ENCODE measurements at places on chromosomes 1 and 21.

GRCh38 chr1:10113501-10113900, 80.7 kb downstream of the UBE4B start:
- no peak overlapping the region for H3K27ac ChIP-seq
- H3K4me3 ChIP-seq: no peak overlapping the region
- DNase-seq: no peak
- peaks cover 22% of the 10 kb centered on the region for H3K36me3 ChIP-seq

GRCh38 chr1:170666541-170667254, 2.8 kb downstream of the PRRX1 start:
- peaks cover 12% of the 10 kb centered on the region for H3K4me1 ChIP-seq
- H3K36me3 ChIP-seq: no peaks in the 10 kb centered on the region
- H3K4me3 ChIP-seq: no peak overlapping the region
- DNase-seq: no peak
- H3K27ac ChIP-seq: no peak overlapping the region
- peaks cover 88% of the 10 kb centered on the region for H3K27me3 ChIP-seq

DNA sequence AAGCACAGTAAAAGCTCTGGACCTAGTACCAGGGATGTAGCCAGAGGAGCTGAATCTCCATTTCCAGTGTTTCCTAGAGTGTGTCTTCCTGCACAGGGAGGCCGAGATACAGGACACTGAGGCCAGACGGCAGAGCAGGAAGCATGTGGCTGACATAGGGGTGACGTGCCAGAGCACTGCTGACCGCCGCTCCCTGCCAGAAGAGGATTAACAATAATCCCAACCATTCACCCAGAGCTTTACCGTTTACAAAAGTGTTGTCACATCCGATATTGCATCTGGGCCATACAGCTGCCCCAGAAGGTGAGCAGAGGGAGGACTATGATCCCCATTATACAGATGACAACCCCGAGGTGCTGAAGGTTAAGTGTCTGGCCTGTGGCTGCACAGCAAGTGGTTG, 5.8 kb upstream of the CLDN19 start:
- H3K36me3 ChIP-seq: peaks cover 47% of the 10 kb centered on the region
- no peak overlapping the region for H3K4me3 ChIP-seq
- H3K27ac ChIP-seq: no peak overlapping the region
- peaks cover 5% of the 10 kb centered on the region for H3K4me1 ChIP-seq

DNA sequence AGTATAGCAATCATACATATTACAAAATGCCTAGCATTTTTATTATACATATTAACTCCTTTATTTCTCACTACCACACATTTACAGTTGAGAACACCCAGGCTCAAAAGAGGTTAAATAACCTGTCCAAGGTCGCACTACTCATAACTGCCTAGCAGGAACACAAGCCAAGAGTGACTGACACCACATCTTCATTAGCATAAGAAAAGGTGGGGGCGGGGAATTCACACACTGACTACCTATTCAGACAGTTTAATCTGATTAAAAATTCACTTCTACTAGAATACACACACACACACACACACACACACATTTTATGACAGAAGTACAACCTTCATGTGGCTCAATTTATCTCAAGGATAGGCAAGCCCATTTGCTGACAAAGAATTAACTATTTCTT, 77.8 kb upstream of the CACHD1 start:
- no peak overlapping the region for H3K27ac ChIP-seq
- no peak overlapping the region for H3K4me3 ChIP-seq
- no peaks in the 10 kb centered on the region for H3K4me1 ChIP-seq
- no peak for DNase-seq
- H3K27me3 ChIP-seq: no peaks in the 10 kb centered on the region

DNA sequence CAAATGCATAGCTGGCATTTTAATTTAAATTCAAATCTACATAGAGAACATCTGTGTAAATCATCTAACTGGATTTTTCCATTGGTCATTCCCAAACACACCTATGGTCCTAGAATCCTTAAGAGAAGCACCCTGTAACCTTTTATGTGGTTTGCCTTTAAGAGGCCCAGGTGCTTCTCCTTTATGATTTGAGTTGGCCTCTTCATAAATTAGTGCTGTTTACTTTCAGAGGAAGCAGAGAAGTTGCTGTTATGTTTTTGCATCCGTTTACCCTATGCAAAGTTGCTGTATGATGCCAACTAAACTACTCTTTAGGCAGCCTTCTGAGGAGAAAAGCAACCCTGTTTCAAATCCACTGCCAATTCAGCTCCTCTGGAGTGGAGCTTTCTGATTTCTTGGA, 193.8 kb downstream of the HS2ST1 start:
- no peak overlapping the region for H3K27ac ChIP-seq
- H3K4me1 ChIP-seq: no peaks in the 10 kb centered on the region
- no peak overlapping the region for H3K4me3 ChIP-seq
- no peaks in the 10 kb centered on the region for H3K27me3 ChIP-seq
- DNase-seq: no peak
- no peaks in the 10 kb centered on the region for H3K36me3 ChIP-seq

DNA sequence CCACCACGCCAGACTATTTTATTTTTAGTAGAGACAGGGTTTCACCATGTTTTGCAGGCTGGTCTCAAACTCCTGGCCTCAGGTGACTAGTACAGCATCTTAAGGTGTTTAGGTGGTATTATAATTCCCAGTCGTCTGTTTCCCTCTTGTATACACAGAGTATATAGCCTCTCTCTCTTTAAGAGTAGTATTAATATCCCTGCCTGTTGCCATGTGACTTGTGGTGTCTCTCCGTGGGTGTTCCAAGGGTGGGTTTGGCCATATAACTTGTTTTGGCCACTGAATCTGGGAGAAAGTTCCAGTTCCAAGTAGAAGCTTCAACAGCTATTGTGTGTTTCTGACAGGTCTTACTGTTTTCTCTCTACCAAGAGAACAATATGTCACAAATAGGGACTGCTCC, 29.6 kb downstream of the EPS15 start:
- no peaks in the 10 kb centered on the region for H3K4me1 ChIP-seq
- peaks cover 2% of the 10 kb centered on the region for H3K36me3 ChIP-seq
- no peak overlapping the region for H3K27ac ChIP-seq
- no peak for DNase-seq

DNA sequence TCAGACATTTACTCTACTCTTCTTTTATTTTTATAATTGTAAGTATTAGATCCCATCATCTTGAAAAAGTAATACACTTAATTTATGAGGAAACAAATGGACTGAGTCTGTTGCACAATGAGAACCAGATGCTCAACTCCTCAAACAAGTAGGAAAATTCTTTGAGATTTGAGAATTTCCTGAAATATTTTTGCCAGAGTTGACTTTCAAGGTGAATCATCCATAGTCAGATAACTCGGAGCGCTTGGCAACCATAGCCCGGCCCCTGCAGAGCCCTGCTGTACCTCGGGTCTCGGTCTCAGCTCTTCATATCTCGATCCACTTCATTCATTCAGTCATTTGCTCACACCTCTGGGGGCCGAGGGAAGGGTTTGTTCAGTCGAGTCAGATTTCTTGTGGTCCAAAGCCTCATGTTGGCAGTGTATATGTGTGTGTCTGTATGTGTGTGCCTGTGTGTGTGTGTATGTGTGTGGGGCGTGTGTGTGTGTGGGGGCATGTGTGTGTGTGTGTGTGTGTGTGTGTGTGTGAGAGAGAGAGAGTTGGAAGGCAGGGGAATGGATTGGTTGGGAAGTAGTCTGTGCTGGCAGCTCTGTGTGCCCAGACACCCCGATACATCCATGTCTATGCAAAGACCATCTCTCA, 18.1 kb upstream of the PCP4 start:
- peak; percentile 93 for DNase-seq
- no peak overlapping the region for H3K27ac ChIP-seq
- H3K36me3 ChIP-seq: no peaks in the 10 kb centered on the region
- no peak overlapping the region for H3K4me3 ChIP-seq

DNA sequence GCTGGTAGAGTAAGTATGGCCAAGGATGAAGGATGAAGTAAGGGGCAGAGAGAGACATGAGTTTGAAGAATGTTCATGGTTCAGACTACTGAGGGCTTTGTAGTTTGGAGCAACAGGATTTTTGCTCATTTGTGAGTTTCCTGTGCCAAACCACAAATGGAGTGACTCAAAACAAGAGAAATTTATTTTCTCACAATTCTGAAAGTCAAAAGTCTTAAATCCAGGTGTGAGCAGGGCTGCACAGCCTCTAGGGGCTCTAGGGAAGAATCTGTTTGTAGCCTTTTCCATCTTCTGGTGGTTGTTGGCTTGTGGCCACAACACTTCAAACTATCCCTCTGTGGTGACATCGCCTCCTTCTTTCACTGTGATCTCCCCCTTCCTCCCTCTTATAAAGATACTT, 58.9 kb downstream of the RHOU start:
- no peaks in the 10 kb centered on the region for H3K36me3 ChIP-seq
- H3K4me1 ChIP-seq: no peaks in the 10 kb centered on the region
- no peak overlapping the region for H3K27ac ChIP-seq
- no peak for DNase-seq
- H3K27me3 ChIP-seq: no peaks in the 10 kb centered on the region
- H3K4me3 ChIP-seq: no peak overlapping the region

DNA sequence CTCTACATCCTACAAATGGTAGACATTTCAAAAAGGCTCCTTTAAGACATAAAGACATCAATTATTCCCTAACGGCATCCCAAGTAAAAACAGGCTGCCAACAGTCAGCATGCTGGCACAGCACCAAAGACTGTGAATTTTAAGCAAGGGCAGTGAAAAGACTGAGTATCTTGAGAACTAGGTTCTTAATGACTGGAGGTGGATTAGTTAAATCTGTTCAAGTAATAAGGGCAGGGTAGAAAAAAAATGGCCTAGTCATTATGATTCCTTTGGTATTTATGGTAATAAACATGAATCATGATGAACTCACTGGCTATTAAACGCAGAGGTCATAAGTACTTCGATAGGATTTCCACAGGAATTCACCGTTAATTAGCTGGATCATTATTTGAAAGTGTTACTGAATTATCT, 75.2 kb downstream of the KIFAP3 start:
- no peak overlapping the region for H3K27ac ChIP-seq
- H3K4me3 ChIP-seq: no peak overlapping the region
- H3K4me1 ChIP-seq: no peaks in the 10 kb centered on the region
- DNase-seq: no peak
- H3K36me3 ChIP-seq: no peaks in the 10 kb centered on the region
- no peaks in the 10 kb centered on the region for H3K27me3 ChIP-seq

DNA sequence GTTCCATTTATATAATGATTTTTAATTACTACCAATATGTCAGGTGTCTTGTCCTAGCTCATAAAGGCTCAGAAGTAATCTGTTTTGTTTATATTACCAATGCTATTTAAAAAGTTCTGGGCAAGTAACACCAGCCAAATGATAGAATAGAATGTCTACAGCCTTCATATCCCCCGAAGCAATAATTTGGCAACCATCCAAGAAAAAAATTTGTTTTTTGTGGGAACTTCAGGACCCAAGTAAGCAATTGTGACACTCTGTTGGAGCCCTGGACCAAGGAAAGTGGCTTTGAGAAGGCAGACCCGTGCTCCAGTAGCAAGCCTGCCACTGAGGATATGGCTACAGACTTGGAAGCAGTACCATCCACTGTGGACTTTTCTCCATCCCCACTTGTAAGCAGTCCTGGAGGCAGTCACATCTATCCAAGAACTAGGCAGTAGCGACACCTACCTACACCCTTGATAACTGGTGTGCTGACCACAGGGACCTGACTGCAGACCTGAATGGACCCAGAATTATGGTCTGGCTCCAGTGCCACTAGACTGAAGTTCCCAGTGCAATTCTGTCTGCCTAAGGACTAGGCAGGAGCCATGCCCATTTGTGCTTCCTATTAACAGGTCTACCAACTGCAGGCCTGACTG, 870.7 kb upstream of the ADGRL2 start:
- H3K36me3 ChIP-seq: no peaks in the 10 kb centered on the region
- H3K4me3 ChIP-seq: no peak overlapping the region
- DNase-seq: no peak
- no peak overlapping the region for H3K27ac ChIP-seq
- no peaks in the 10 kb centered on the region for H3K27me3 ChIP-seq

DNA sequence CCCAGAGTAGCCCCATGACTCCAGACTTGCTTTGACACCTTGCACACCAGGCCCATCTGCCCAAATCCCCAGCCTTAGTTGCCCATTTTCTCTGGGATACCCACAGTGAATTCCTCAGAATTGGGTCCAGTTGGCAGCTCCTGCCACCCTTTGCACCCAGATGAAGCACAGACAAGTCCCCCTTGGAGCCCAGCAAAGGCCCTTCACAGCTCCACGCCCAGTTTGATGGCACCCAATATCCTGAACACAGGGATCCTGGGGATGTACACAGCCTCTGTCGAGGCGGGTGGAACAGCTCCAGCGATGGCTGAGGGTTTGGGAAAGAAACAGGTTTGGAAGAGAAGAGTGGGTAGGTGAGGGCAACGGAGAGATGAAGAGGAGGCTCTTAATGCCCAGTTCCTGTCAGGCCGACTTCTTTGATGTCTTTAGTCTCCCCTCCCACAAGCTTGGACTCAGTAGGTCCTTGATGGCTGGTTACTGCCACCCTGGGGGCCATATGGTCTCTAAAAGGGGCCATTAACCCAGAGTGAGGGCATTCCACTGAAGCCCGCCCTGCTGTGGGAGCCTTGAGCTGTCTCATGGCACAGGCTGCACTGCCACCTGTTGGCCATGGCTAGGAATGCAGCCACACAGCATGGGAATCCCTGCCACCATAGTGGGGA, 21.7 kb downstream of the TMEM53 start:
- no peaks in the 10 kb centered on the region for H3K27me3 ChIP-seq
- DNase-seq: peak; percentile 91
- H3K27ac ChIP-seq: no peak overlapping the region
- no peak overlapping the region for H3K4me3 ChIP-seq

DNA sequence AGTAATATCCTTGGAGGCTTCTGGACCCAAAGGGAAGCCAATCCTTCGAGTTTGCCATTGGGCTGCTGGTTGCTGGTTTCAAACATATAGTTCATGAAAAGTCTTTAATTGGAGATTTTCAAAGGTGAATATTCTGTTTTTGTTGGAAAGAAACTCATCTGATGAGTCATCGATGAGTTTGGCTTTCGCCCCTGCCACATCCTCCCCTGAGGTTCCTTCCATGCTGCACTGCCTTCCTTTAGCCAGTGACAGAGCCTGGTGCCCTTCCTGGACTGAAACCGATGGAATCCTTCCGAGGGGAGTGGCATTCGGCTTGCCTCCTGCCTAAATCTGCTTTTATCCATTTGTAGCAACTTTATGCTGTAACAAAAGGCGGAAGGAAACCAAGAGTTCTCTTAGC, 550.0 kb downstream of the KIF26B start:
- no peak overlapping the region for H3K4me3 ChIP-seq
- H3K4me1 ChIP-seq: peaks cover 1% of the 10 kb centered on the region
- H3K27me3 ChIP-seq: no peaks in the 10 kb centered on the region
- peaks cover 33% of the 10 kb centered on the region for H3K36me3 ChIP-seq
- no peak overlapping the region for H3K27ac ChIP-seq
- no peak for DNase-seq

- H3K36me3 ChIP-seq: no peaks in the 10 kb centered on the region
- H3K27ac ChIP-seq: no peak overlapping the region
- no peak overlapping the region for H3K4me3 ChIP-seq
- DNase-seq: peak; percentile 10
- H3K27me3 ChIP-seq: no peaks in the 10 kb centered on the region
Measured at GRCh38 chr1:110475362-110476027, 24.5 kb downstream of the PROK1 start.
